ENCODE measurements at places on chromosomes 11 and 22.

- no peak for DNase-seq
Observed at GRCh38 chr11:130449996-130450769, 1.7 kb downstream of the ADAMTS15 start.

DNA sequence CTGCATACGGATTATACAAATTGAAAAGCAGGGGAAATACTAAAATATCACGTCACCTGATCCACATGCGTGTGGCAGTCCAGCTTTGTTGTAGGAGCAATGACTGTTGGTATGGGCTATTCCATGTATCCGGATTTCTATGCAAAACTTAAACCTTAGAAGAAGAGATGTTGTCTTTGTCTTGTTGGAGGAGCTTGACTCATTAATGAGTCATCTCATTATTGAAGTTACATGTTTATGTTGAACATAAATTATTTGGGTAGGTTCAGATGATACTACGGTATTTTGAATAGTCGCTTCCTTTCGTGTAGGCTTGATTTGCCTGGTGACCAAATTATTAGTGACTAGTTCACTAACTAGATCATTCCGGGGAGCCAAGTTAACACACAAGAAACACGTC, 806 bp upstream of the SAAL1 start:
- peak; percentile 6 for DNase-seq

DNA sequence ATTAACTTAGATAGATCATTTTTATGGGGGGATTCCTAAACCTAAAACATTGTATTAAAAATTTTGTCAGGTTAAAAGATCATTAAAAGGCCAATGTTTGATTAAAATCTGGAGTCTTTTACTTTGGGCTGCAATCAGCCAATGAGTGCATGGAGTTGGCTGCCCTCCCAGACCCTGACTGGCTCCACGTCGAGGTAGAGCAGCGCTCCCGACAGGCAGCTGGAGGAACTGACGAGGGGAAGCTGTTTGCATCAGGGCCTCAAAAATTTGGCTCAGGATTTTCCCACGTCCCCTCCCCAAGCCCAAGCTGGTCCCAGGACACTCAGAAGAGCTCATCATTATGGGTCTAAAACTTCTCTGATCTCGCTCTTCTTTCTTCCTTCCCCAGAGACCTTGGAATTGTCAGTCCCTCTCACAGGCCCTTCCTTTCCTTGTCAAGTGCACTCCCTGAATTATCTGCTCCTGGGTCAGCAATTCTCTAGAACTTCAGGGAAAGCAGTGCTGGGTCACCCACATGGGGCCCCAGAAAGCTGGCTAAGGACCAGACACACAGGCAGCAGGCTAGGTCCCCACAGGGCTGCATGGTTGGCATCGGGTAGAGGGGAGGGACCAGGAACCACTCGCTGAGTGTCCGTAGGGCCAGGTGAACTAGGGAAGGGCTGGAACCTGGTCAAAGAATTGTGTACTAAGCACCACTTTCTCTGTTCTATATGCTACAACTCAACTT, 119.6 kb upstream of the IGLL5 start:
- DNase-seq = no peak

DNA sequence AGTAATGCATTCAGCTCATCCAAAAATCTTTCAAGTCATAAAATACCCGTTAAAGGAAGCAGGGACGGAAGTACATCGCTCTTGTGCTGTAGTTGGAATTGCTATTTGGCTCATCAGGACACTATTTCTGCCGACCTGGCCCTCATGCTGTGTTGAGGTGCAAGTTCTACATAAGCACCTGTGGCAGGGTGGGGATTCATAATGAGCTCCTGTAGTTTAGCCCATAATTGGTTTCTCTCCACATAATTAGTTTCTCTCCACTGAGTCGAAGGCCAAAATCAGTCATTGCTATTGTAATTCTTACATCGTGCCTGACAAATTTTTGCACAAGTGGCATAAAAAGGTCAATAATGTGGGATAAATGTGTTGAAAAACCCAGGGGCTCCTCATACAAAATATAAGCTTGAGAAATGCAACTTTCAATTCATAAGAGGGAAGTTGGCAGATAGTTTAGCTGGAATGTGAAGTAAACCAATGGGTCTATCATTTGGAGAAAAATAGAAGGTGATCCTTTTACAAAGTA, 14.9 kb upstream of the ISX start:
- no peak for DNase-seq

GRCh38 chr11:131889760-131890581, 519.6 kb downstream of the NTM start:
- no peak for DNase-seq

DNA sequence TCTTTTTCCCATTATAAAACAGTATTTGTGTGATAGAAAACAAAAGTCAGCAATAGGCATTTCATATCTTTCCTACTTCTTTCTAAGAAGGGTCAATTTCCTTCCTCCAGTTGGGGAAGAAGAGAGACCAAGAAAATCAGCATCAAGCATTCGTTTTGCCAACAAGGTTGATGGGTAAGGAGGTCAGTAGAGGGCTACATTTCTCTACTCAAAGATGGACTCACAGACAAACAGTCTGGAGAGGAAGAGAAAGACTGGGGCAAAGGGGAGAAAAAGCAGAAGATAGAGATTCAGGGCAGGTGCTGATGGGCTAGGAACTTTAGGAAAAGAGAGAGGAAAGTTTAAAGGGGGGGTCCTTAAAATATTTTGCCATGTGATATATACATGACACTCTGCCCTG, 8.6 kb upstream of the MTNR1B start:
- DNase-seq = no peak

GRCh38 chr11:89182773-89183518, 5.3 kb downstream of the TYR start:
- no peak for DNase-seq

- DNase-seq = no peak
Observed at GRCh38 chr11:61693922-61694601, 13.9 kb downstream of the DAGLA start.

DNA sequence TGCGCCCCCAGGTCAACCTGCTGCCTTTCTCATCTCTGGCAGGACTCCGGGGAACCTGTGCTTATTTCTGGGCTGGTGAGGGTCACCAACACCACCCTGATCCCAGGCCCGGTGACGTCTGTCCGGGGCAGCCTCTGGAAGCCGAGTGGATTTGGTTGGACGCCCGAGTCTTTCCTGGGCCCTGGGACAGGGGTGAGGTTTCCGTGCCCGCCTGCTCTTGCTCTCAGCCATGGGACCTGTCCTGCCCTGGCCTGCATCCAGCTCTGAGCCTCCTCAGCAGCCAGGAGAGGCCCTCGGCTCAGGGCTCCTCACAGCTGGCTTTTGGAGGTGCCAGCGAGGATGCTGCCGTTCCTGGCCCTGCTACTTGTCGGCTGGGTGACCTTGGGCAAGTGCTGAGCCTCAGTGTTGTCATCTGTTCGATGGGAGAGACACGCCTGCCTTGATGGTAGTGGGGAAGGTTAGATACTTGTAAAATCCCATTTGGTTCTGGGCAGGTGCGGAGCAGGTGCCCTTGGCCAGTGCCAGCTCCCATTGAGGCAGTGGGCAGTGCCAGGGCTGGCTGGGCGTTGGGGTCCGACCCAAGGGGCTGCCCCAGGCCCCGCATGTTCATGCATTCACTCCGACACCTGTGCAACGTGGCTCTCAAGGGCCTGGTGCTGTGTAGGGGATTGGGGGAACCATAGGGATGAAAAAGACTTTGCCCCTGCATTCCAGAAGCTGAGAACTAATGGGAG, 58.9 kb upstream of the THY1 start:
- no peak for DNase-seq

DNA sequence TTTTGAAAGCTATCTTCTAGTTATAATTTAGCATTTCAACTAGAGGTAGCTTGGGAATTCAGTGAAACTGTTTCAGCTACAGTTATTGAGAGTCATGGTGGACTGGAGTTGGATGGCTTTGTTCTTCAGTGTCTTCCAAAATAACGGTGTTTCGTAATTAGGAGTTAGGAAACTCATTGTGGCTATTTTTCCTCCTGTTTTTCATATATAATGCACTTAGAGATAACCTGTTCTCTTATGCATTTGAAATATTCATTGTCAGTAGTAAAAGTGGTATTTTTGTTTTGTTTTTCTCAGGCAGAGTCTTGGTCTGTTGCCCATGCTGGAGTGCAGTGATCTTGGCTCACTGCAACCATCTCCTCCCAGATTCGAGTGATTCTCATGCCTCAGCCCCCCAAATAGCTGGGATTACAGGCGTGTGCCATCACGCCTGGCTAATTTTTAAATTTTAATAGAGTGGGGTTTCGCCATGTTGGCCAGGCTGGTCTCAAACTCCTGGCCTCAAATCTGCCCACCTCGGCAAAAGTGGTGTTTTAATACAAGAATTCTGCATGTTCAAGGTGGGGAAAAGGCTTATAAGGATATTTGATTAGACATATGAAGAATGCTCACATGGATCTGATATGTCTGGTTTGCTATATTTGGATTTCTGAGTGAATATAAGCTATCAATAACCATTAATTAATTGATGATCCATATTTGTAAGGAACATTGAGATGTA, 12.7 kb downstream of the PDHX start:
- DNase-seq = no peak

- DNase-seq = no peak
Observed at GRCh38 chr11:20770414-20770946, 101.1 kb downstream of the NELL1 start.

GRCh38 chr11:9820260-9820659, 156.4 kb downstream of the SWAP70 start:
- DNase-seq = no peak

DNA sequence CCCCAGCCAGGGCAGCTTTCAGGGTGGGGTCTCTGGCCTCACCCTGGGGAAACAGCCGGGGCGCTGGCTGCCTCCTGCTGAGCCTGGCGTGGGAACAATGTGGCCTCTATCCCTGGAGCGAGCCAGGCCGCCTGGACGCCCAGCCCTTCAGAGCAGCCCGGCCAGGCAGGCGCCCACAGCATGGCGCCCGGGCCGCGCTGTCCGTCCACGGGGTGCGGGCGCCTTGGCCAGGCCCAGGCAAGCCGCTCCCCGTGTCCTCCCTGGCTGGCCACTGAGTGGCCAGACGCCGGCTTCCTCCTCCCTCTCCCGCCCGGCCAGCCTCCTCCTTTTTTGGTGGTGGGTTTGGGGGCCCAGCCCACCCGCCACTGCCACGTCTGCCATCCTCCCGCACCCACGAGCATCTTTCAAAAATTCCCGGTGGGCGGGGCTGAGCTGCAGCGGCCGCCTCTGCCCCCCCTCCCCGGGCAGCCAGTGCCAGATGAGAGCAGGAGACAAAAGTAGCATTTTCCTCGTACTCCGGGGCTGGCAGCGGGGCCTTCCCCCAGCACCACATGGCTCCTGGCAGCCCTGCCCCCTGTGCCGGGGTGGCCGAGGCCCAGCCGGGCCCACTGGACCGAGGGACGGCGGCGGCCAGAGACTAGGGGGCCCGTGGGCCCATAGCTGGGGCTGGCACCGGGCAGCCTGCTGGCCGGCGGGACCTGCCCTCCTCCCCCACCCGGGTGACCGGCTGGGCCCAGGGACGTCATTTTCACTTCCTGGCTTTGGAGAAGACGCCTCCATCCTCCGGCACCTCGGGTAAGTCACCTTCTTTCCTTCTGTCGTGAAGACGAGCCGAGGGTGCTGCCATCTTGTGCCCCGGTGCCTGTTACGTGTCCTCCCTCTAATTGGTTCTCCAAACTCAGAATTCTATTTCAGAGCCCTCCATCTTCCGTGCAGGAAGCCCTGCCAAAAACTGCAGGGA, 70.2 kb upstream of the PPARA start:
- no peak for DNase-seq

DNA sequence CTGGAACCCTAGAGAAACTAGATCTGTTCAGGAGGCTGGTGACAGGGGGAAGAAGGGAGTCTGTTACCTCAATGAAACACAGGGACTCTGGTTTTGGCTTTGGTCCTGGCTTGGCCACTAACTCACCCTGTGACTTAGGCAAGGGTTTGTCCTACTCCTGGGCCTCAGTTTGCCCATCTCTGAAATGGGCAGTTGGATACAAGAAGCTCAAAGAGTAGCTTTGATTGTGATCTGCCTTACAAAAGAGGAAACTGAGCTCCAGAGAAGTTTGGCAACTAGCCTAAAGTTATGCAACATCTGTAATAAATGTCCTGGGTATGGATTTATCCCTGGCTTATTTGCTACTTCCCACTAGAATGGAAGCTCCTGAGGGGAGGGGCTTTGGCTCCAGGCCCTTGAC, 24.0 kb upstream of the LMO1 start:
- DNase-seq = no peak

DNA sequence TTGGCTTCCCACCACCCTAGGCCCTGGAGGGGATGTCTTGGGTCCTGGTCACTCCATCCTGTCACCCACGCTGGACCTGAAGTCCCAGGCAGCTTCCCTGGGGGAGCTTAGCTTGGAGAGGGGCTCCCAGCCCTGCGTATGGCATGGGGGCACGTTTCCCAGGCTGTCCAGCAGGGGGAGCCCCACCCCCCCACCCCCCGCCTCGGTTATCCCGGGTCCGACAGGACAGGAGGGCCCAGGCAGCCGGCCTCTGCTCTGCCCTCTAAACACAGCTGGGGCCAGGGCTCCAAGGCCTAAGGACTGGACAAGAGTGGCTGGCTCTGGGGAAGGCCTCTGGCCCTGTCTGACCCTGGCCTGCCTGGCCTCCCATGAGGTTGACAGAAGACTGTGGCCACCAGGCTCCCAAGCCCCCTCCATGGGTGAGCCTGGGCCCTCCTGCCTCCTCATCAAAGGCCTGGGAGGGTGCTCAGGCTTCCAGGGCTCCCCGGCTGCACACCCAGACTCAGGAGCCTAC, 104.8 kb downstream of the NECTIN1 start:
- DNase-seq = no peak

- no peak for DNase-seq
Observed at GRCh38 chr11:57144075-57144474, 37.7 kb upstream of the LRRC55 start.

GRCh38 chr11:50075856-50076255, 43.2 kb downstream of the OR4C45 start:
- DNase-seq = no peak

GRCh38 chr11:44906649-44907048, 44.0 kb downstream of the TP53I11 start:
- DNase-seq = no peak

- DNase-seq = no peak
Observed at GRCh38 chr11:78652843-78653239, 78.2 kb upstream of the NARS2 start.

DNA sequence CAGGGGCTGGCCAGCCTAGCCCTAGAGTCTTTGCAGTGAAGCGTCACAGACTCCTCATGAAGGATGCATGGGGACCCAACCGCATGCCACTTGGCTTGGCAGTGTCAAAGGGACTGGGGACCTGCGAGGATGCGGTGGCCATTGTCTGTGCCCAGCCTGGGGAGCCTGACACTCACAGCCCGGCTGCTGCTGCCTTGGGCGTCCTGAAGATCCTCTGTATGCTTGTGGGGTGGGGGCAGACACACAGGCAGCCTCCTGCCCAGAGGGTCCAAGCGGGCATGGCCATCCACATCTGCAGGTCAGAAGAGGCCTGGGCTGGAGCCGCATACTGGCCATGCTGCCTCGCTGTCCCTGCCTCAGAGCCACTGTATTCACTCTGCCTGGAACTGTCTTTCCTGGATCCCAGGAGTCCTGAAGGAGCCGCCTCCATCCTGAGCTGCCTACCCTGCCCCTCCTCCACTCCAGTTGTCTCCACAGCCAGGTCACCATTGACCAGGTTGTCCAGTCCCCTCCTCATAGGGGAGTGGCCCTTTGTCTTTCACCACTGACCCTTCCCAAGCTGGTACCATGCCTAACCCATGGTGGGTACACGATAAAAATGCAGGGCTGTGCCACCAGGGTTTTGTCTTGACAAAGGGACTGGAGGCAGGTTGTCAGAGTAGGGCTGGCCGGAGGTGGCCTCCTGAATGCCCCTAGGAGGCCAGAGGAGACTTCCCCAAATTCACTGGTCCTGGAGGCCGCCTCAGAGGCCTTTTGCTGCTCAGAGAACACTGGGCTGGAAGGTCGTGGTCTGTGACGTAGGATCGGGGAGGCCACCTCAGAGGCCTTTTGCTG, 107.0 kb downstream of the KCNQ1OT1 start:
- DNase-seq = no peak
